ENCODE measurements at places on chromosomes 2 and 18.

DNA sequence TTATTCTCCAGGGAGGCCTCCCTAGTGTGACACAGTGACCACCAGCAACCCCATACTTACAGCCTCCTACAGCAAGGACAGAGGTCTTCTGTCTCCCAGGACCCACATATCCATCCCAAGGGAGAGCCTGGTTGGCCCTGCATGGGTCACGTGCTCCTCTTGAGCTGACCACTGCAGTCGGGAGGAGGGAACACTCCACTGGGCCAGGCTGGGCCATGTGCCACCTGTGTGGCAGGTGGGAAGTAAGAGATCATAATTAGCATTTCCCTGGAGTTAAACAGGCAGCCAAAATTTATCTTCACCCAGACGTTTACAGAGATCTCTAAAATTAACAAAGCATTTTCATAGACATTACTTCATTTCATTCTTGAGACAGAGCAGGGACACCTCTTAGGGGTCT lies 33.4 kb upstream of the MLPH start:
- no peak for DNase-seq

GRCh38 chr2:74071426-74071825 lies 76.3 kb downstream of the BOLA3 start:
- DNase-seq = no peak

DNA sequence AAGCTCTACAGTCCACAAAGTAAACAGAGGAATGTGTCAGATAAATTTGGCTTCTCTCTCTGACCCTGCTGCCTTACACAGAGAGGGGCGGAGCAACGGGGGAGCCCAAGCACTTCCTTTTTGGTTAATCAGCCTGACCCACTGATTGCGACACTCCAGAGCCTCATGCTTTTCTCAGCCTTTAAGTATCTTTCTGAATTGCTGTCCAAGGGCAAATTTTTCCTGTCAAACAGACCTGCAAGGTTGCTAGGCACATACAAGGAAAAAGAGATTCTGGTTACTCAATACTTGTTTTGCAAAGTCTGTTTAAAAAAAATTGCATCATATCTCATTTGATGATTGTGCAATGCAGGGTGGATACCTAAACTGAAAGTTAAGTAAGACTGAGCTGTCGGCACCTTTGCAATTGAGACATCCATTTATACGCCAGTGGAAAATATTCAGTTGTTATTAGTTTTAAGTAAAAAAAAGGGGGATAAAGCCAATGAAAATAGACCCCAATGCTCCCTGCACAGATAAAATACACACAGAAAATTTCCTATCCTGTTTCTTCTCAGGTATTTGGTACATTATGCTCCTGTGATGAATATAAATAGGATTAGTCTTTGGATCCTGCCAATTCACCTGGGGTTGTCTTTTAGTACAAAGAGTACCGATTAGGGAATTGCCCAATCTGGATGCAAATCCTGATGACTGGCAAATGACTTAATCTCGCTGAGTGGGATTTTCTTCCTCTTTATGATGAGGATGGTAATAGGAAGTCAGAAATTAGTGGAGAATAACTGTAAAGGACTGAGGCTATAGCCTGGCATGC lies 260.2 kb upstream of the TRIB2 start:
- DNase-seq = peak; percentile 4

DNA sequence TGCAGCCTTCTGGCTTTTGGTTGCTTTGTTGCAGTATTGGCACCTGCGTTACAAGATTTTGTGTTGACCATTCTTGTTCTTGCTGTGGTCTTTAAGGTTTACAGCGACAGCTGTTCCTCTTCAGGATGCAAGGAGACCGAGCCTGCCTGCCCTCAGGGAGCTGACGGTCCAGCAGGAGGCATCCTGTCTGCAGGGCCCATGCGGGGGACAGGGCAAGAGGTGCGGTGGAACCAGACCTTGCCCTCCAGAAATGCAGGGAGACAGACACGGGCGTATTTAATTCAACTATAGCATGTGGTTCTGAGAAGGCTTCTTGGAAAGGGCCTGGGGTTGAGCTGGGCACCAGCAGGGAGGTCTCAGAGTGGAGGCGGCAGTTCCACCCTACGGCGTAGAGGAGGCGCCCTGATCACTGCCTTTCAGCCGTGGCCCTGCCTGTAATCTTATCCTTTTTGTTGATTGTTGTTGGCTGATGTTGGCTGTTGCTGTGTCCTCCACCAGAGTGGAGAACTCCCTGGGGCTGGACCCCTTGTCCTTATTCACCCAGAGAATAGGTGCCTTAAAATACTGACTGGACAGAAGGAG lies 71.7 kb downstream of the HPCAL1 start:
- no peak for DNase-seq

GRCh38 chr18:25348386-25349130 lies 3.4 kb downstream of the ZNF521 start:
- DNase-seq = no peak

- DNase-seq = no peak
Observed at GRCh38 chr18:32427084-32427900, 43.4 kb downstream of the GAREM1 start.

- DNase-seq = no peak
Observed at GRCh38 chr2:159118859-159119500, 150.5 kb downstream of the TANC1 start.

GRCh38 chr18:41543815-41544214 lies 411.2 kb upstream of the PIK3C3 start:
- DNase-seq = no peak

GRCh38 chr18:10748641-10749040 lies 222.8 kb downstream of the NAPG start:
- no peak for DNase-seq

DNA sequence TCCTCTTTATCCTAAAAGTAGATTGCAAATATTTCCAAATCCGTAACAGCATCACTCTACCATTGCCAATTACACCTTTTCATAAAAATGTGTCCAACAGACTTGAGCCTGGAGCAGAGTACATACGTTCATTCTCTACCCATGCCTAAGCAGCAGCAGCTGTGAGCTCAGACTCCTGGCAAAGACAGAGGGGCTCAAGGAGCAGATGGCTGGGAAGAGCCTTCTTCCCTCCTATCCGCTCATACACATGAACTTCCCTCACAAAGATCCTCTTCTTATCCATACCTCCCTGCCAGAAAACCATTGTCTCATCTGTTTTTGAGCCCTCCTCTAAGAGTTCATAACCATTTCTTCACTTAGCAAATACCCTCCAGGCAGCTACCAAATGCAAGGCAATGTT lies 164.3 kb upstream of the ARL4C start:
- DNase-seq = no peak

DNA sequence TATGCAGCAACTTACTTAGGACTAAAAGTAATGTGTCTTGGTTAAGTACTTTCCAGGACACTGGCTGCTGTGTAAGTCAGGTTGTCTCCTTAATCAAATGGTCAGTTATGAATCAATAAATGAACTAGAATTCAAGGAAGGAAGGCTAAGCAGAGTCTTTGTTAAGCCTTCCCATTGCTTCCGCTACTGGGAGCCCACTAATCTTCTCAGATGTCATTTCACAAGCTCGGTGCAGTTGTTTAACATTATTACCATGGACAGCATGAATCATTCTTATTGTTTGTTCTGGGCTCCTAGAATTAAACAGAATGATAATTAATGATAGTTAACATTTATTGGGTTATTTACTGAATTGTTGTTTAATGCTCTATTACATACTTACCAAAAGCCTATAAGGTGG lies 26.0 kb upstream of the MEIS1 start:
- DNase-seq = no peak

DNA sequence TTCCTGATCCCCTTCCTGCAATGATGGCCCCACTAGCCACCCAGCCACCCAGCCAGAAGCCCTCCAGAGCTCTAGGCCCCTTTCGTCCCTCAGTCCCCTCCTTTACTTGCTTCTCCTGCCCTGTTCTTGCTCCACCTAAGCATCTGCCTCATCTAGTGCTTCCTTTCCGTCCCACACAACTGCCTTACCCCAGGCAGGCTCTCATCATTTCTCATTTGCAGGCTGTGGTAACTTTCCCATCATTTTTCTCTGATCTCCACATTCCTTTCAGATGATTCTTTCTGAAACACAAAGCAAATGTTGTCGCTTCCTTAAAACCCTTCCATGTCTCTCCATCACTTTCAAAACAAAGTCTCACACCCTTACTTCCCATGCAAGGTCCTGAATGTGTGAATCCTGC lies 459.8 kb downstream of the METTL4 start:
- DNase-seq = no peak

DNA sequence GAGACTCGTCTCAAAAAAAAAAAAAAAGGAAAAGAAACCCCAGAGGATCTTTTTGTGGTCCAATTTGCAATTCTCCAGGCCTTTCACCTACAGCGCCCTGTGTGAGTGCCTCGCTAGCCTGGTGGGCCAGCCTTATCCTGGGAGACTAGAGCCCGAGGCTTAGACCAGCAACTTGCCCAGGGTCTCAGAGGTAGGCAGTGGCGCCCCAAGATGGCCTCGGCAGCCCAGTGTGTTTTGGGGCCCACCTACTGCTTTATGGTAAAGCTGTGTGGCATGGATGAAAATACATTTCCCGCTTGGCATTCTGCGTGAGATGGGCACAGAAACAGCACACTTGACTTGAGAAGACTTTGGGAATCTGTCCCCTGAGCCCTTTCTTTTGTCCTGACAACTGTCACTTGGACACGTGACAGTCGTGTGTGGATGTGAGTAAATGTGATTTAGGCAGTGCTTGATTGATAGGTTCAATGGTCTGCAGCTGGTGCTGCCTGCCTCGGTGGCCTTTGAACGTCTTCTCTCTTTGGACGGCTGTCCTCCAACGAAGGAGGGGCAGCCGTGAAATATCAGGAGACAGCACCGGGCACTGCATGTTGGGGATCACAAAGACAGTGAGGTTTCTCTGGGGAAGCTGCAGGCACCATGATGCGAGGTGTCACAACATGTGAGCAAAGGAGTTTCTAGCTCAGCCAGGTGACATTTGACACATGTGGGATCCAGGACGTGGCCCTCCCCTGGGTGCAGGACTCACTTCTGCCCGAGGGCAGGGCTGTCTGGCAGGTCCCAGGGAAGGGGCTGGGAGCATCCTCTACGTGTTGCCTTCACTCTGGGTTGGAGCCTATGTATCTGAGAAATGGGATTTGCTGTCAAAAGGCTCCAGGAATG lies 209.5 kb upstream of the TWIST2 start:
- no peak for DNase-seq

- no peak for DNase-seq
Observed at GRCh38 chr2:180376066-180376465, 369.0 kb upstream of the CWC22 start.

- DNase-seq = no peak
Observed at GRCh38 chr2:127174136-127174535, 46.0 kb downstream of the CYP27C1 start.

- no peak for DNase-seq
Observed at GRCh38 chr2:241822264-241822623, 13.3 kb downstream of the NEU4 start.

- DNase-seq = no peak
Observed at GRCh38 chr2:74927621-74928020, 30.8 kb upstream of the POLE4 start.

GRCh38 chr2:176117823-176118371 lies 1.3 kb downstream of the HOXD10 start:
- DNase-seq = no peak

DNA sequence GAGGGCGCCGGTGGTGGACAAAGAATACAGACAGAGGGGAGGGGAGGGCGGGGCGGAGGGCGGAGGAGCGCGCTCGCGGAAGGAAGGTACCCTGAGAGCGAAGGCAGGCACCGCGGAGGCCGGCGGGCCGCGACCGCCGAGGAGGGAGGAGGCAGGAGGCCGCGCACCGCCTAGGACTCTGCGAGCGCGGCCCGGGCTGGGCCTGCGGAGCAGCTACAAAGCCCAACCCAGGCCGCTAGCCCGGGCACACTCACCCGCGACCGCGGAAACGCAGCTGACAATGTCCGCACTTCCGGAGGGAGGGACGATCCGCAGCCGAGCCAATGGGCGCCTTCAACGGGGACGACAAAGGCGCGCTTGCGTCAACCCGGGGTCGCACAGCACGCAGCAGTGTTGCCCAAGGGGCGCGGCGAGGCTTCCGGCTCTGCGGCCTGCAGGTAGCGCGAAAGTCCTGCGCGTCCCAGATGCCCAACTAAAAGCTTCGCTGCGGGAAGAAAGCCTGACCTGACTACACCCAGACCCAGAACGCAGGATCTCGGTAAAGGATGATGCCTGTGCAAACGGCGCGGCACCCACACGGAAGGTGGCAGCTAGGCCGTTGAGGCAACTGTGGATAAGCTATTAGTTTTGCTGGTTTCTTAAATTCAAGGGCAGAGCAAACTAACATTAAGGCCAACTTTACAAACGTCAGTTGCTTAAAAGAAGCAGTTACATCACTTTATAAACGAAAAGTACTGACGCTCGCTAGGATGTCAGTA lies at the start of gene C18orf32:
TSS of gene C18orf32 (minus strand) at position 282 of the 758 bp plus-strand sequence. CDS start 3,486 bp downstream, outside the sequence.
- DNase-seq = peak; percentile 84

DNA sequence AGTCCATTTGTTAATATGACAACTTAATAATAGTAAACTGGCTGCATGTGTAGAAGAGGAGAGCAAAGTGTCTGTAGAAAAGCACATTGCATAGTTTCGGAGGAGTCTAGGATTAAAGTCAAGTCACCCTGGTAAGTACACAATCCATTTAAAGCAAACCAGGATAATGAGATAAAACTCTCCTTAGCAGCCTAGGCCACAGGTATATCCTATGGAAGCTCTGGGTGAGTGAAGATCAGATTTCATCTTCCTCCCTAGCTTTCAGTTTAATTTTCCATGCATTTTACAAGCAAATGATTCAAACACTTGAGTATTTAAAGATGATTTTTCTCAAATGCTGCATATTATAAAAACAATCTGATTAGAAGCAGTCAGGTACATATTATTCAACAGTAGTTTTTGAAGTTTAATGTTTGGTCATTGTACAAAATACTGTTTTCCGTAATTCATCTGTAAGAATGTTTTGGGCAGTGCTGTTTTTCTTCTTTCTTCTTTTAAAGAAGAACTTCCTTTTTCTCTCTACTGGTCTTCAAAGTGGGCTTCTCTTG lies 10.2 kb downstream of the CERS6 start:
- no peak for DNase-seq

GRCh38 chr2:159326569-159327255 lies 40.2 kb upstream of the WDSUB1 start:
- no peak for DNase-seq

GRCh38 chr2:204901591-204901990 lies 356.3 kb downstream of the PARD3B start:
- no peak for DNase-seq

DNA sequence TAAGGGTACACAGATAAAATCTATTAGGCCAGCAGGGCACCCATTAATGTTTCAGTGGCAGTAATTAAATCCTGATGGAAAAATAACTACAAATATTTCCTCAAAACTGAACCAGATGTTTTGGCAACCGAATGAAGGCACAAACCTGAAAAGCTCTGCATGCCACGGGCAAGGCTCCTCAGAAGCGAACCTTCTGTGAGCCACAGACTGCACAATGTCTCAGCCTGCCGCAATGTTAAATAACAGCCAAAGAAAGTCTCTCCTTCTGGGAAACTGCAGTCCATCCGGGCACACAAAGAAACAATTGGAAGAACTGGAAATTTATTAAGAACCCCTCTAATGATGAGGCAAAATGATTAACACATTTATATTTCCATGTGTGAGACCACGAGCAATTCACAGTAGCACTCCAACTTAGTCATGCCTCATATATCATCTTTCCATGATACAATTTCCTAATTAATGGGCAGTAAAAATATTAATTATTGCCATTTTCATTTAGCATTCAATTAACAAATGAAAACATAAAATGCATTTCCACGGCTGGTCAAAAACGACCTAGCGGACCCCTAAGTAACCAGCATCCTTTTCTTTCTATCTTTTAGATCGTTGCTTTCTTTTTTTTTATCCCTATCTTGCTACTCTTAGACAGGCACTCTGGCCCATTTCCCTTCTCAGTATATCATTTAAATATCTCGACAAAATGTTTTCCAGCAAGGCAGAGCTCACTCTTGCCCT lies 237.5 kb downstream of the EPHA4 start:
- no peak for DNase-seq

- no peak for DNase-seq
Observed at GRCh38 chr2:56448403-56449001, 264.7 kb downstream of the CCDC85A start.
